ENCODE measurements at places on chromosomes 2 and 18.

GRCh38 chr18:48441405-48441881 is 32.3 kb upstream of the ZBTB7C start:
- no peak for DNase-seq

GRCh38 chr2:23385351-23385747 is 370 bp downstream of the KLHL29 start:
- no peak for DNase-seq

GRCh38 chr18:56574861-56575260 is 63.5 kb downstream of the TXNL1 start:
- DNase-seq: no peak

DNA sequence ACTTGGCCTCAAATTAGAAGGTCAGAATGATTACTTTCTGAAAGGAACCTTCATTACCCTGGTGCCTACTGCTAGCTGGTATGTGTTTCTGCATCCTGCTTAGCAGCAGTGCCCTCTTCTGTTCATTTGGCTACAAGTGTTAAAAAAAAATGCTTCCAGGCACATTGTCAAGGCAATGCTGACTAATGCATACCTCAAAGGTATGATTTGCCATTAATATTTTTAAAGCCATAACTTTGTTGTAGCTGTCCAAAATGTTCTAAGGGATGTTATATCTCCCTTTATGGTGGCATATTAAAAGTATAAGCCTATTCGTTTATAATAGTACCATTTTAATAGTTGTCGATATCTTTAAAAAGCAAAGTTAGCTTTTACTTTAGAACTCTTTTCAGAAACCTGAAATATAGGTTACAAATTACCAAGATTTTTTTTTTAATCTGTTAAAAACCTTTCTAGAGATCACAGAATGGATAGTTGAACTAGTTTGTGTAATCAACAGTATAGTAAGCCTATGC is 52.0 kb upstream of the FAM171B start:
- DNase-seq: no peak

DNA sequence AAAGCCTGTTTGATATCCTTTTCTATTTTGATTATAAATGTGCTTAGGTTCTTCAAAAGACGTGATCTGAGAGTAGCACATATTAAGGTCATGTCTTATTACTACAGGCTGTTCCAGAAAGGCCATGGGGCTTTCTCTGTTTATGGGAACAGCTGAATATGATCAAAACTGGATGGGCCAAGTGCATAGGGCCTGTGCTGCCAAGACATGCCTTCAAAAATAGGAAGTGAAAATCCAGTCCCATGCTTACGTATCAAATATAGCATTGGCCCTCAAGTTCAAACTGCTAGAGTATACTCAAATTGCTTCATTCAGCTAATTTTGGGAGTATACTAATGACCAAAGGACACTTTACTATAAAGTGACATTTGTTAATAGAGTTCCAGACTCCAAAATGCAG is 24.1 kb downstream of the SLC25A52 start:
- peak; percentile 16 for DNase-seq

DNA sequence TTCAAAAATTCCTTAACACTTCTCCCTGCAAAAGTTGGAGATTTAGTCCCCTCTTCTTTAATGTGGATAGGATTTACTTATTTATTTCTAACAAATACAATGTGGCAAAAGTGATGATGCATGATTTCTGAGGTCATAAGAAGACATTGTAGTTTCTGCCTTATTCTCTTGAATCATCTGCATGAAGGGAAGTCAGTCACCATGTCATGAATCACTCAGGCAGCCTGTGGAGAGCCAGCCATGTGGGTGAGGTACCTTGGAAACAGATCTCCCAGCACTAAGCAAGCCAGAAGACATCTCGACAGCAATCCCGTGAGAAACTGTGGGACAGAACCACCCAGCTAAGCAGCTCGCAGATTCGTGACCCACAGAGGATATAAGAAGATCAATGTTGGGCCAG is 2.7 kb upstream of the ZC3H8 start:
- DNase-seq: no peak

DNA sequence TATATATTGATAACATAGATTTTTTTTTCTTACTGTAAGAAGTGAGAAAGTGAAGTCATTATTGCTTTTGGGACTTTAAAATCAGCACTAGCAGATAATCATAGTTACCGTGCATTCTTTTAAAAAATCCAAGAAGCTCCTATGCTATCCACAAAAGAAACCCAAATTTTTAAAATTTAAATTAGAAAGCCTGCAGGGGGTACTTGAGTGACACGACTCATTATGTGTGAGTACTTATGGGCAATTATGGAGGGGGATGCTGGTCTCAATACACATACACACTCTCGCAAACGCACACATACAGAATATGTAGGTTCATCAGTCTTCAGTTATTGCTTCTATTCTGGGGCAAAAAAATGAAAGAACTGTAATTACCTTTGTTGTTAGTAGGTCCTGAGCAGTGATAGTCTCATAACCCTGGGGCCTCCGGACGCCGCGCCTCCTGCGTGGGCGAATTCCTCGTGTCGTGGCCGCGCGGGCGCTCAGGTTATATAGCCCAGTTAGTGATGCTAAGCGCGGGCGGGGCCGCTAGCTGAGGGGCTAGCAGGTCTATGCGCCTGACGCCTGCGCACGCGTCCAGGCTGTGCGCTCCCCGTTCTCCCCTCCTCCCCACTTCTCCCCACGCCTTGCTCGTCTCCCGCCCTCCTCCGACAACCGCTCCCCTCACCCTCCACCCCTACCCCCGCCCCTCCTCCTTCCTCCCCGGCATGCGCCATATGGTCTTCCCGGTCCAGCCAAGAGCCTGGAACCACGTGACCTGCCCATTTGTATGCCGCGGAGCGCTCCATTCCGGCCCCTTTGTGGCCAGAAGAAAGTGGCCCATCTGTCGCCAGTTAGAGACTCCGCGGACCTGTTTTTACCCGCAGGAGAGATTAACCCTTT is at the start of gene NEUROD1:
TSS of gene NEUROD1 (minus strand) at position 463 of the 882 bp plus-strand sequence. CDS start 1,657 bp downstream, outside the sequence.
- DNase-seq: no peak

- no peak for DNase-seq
Measured at GRCh38 chr2:54770676-54771075, 47.2 kb downstream of the EML6 start.

- DNase-seq: no peak
Measured at GRCh38 chr2:32271063-32271462, 6.4 kb upstream of the NLRC4 start.

GRCh38 chr2:219087848-219088247 is 27.1 kb upstream of the IHH start:
- no peak for DNase-seq

DNA sequence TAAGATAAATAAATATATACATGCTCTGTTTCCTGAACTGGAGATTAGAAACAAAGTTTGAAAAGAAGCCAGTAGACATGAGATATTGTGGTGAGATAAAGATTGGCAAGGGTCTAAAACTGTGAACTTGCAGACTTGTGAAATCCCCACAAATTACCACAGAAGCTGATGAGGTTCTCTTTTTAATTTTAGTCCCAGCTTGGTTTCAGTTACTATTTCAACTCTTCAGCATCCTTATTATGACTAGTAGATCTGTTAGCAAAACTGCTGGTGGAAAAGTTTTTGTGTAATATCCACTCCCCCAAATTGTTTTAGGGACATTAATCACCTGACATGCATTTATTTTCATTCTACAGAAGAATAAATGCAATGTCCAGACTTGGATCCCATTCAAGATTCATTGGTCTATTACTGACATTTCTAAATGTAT is 20.8 kb downstream of the RASGRP3 start:
- peak; percentile 73 for DNase-seq

GRCh38 chr2:65980531-65980930 is 454.4 kb upstream of the MEIS1 start:
- no peak for DNase-seq

DNA sequence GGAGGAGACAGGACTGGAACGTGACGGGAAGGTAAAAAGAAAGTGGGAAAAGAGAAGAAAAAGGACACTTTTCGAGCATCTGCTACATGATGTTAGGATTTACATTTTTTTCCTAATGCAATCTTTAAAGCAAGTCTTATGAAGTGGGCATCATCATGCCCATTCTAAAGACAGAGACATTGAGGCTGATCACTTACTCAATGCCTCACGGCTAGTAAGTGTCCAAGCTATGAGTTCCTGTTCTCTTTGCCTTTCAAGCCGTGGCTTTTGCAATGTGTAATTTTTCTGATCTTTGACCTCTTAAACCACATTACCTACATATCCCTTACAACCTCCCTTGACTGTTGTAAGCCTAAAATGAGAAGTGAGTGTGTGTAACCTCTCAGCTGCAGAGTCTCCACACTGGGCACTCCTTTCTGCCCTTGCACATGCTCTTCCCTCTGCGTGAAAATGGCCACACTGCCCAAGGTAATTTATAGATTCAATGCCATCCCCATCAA is 649.2 kb downstream of the RNF144A start:
- no peak for DNase-seq

GRCh38 chr2:69993048-69993565 is 31.7 kb upstream of the ASPRV1 start:
- DNase-seq: no peak

DNA sequence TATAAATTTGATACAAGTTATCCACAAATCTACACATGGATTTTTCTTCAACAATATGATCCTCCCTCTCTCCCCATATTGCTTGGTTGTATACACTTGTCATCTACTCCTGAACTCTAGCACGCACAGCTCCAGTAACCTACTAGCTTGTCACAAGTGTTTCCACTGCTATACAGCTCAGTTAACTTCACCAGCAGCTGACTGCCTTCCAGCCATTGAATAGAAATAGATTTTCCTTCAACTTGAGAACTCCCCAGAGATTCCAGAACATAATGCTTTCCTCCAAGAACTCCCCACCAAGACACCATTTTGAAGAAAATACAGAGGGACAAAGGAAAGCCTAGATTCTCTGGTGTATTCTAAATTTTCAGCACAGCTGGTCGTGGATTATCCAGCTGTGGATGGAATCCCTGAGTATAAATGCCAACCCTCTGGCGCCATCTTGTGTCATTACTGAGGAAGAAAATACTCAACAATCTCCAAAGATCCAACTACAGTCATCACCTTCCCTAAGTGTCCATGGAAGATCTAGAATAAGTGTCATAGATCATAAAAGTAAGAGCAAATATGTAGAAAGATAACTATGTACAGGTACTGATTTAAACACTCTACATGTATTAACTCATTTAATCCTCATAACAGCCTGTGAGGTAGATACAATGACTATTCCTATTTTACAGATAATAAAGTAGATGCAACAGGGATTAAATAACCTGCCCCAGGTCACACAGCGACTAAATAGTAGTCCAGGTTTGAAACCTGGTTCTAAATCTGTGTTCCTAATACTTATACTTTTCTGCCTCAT is 156.7 kb downstream of the ARHGAP28 start:
- DNase-seq: no peak

- DNase-seq: peak; percentile 33
Measured at GRCh38 chr2:28274911-28275685, 117.6 kb upstream of the FOSL2 start.

GRCh38 chr18:76495006-76495370 is at the start of gene ZNF516:
Gene ZNF516 (minus strand): TSS chr18:76495242. CDS start chr18:76443054, 52,188 bp downstream.
- DNase-seq: no peak

DNA sequence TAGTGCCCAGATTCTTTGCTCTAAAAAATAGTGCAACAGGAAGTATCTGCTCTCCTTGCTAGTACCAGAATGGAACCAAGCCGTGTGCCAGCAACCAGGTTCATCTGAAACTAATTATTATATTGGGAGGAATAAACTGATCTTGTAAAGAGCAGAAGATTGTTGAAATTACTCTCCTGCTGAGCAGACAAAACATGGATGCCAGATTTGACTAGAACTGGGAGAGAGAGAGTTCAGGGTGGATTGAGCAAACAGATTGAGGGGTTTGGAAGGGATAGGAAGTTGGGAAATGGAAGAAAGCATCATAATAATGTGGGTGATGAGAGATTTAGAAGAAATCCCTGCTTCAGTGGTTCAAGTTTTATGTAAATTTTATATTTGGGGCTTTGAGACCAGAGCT is 160.1 kb upstream of the RASGRP3 start:
- no peak for DNase-seq
